Glutamatergic neuron (in vitro differentiated cells): ENCODE measurements at places on chromosomes 12 and 14.

GRCh38 chr14:104547310-104547997 lies 32.1 kb upstream of the C14orf180 start:
- DNase-seq: no peak

GRCh38 chr12:120708651-120709050 lies 1.6 kb upstream of the UNC119B start:
- no peak for DNase-seq

- peak; percentile 17 for DNase-seq
Measured at GRCh38 chr12:117100851-117101673, 1.8 kb upstream of the TESC start.

DNA sequence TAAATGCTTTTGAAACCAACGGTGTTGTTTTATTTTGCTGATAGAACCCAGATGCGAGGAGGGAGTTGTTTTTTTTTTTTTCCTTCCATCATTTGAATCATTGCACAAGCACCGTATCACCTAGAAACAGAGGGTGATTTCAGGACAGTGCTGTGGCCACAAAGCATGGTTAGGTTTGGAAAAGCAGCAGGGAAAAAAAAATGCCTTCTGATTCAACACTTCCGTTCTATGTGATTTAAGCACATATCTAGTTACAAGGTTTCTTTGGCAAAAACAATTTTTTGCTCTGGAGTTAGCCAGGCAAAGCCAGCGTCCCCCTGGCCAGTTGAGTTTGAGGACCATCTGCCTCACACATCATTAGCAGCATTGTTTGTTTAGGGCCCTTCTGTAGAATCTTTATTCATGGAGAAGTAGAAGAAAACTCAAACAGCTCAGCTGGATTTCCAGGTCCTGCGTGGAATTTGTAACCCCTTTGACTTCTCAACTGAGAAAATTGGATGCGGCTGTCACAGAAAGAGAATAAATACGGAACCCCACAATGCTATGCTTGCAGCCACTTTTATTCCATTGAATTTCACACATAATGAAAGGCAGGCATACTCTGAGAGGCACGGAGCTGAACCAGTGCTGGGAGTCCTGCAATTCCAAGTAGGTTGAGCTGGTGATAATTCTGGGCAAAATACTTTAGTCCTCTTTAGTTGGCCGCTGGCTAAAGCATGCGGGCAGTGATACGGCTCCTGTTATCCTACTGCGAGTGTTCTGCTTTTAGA lies 17.0 kb upstream of the WNT5B start:
- no peak for DNase-seq

GRCh38 chr12:95648990-95649791 lies 97.9 kb upstream of the USP44 start:
- no peak for DNase-seq

DNA sequence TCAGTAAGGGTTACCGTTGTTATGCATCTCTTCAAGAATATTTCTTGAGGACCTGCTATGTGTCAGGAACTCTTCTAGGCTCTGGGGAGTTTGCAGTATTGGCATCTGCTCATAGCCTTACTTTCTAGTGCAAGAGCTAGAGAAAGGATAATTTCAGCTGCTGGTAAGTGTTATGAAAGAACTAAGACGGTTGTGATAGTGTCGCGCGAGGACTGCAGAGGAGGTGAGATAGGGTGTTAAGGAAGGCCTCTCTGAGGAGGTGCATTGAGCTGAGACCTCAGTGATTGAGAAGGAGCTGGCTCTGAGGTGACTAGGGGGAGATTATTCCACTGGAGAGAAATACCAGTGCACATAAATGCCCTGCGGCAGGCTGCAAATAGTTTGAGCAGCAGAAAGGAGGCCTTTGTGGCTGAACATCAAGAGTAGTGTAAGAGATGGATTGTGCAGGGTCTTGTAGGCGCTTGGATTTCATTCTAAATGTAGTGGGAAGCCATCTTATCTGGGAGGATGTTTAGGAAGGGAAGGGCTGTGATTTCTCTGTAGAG lies 824 bp downstream of the DDX55 start:
- no peak for DNase-seq

DNA sequence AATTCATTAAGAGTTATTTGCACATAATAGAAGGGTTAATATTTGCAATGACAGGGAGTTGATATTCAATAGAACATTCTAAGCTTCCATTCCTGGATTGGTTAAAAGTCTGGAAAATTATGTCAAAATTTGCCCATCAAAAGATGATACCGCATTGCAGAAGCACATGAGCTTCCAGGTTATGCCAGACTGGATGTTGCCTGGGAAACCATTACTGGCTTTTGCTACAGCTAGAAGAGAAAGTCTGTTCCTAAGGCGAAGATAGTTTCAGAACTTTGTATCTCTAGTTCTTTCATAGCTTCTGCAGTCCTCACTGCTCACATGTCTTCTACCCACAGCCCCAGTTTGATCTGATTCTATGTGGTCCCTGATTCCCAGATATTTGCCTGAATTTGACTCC lies 122.4 kb upstream of the AMIGO2 start:
- no peak for DNase-seq

DNA sequence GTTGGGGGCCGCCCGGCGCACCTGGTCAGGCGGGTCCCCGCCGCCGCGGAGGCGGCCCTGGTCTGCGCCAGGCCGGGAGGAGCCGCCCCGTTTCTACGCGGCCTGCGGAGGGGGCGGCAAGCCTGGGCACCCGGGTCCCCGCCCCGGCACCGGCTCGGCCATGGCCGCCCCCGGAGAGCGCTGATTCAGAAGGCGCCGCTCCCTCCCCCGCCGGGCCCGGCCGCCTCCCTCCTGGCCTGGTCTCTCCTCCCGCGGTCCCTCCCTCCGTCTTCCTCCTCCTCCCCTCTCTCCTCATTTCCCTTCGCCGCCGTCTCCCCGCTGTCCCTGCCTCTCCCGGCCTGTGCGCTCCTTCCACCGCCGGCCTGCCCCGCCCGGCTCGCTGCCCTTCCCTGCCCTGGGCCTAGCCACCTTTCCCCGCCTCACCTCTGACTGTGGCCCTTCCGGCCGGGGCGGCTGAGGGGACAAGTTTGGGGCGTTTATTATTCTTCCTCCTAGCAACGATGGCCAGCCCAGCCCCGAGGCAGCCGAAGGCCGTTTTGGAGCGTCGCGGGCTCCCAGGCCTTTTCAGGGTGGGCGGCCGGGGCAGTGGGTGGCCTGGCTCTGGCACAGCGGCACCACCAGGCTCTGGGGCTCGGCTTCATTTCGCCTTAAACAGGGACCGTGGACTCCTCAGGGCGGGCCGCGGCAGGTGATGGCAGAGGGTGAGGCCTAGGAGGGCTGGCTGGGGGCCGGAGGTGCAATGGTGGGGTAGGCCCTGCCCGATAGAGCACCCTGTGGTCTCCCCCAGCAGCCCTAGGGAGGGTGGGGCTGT lies 768 bp downstream of the CEP170B start:
- DNase-seq: peak; percentile 70

DNA sequence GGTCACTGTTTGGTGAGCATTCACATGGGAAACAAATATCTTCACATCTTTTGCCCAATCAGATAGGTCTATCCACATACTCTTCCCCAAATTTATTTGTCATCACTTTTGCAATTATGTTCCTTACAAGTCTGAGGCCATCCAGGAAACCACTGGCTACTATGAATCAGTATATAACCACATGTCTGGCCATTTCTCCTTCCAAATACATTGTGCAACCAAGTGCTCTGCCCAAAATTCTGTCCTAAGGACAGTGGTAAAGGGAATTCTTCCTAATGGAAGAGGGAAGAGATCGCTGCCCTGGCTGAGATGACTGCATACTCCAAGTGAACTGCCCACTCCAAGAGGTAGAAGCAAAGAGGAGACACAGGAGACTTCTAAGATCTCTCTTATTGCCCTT lies 148.9 kb upstream of the MAX start:
- no peak for DNase-seq

DNA sequence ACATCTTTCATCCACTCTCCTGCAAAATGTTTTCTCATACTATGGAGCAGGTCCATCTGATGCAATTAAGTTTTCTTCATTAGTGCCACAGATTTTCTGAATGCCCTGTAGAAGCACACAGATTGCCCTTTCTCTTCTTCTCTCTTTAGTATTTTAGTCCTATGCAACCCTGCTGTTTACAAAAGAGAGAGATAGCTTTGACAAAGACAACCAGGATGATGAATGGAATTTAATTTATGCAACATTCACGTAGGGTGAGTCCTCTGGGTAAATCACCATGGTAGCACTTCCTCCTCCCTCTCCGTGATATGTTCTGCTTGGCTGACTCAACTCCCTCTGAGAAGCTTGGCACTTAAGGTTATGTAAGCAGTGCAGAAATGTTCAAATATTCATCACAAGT lies 400.9 kb upstream of the PDE3A start:
- DNase-seq: no peak
